Suprapubic skin (tissue), 4 donors: ENCODE measurements at places on chromosomes 1 and 21. TPM values are rescaled to one million over a fixed set of nuclear protein-coding genes. Genes with fewer than 3 reads are reported as not detected.

The SORT1 gene
- total RNA-seq: 36.8 TPM

The SPRR4 gene
- 116 TPM for total RNA-seq

The RCC1 gene
- total RNA-seq: 21.3 TPM

GRCh38 chr1:210434223-210434622 lies 105.5 kb downstream of the HHAT start:
- DNase-seq: no peak
- H3K27ac ChIP-seq: no peak overlapping the region
- H3K4me3 ChIP-seq: no peak overlapping the region
- H3K4me1 ChIP-seq: no peaks in the 10 kb centered on the region

DNA sequence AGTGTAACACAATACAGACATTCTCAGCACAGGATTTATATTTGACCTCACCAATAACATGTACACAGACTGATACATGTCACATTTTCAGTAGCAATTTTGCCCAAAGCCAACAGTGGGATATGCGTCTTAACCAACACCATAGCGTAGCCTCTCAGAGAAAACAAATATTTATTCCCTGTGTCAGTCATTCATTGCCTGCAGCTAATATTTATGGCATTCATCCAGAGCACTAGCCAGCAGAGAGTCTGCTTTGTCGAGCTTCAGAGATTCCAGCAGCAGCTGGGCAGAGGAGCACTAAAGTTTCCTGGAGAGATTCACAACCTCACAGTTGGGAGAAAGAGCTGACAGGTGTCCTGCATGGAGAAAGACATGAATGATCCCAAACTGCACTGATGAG lies 400.7 kb upstream of the DAB1 start:
- no peaks in the 10 kb centered on the region for H3K4me1 ChIP-seq
- no peak for DNase-seq
- no peaks in the 10 kb centered on the region for H3K27me3 ChIP-seq
- H3K36me3 ChIP-seq: no peaks in the 10 kb centered on the region

GRCh38 chr1:201404055-201404454 lies 4.9 kb upstream of the LAD1 start:
- H3K4me1 ChIP-seq: peaks cover 56% of the 10 kb centered on the region
- peaks cover 16% of the 10 kb centered on the region for H3K27me3 ChIP-seq
- H3K27ac ChIP-seq: no peak overlapping the region
- no peak overlapping the region for H3K4me3 ChIP-seq
- H3K36me3 ChIP-seq: no peaks in the 10 kb centered on the region

GRCh38 chr1:50423670-50424000 lies 392 bp upstream of the DMRTA2 start:
- H3K4me1 ChIP-seq: peaks cover 83% of the 10 kb centered on the region
- no peak for DNase-seq
- H3K4me3 ChIP-seq: peak overlapping the region; percentile 42
- H3K36me3 ChIP-seq: no peaks in the 10 kb centered on the region
- peaks cover 100% of the 10 kb centered on the region for H3K27me3 ChIP-seq
- no peak overlapping the region for H3K27ac ChIP-seq

DNA sequence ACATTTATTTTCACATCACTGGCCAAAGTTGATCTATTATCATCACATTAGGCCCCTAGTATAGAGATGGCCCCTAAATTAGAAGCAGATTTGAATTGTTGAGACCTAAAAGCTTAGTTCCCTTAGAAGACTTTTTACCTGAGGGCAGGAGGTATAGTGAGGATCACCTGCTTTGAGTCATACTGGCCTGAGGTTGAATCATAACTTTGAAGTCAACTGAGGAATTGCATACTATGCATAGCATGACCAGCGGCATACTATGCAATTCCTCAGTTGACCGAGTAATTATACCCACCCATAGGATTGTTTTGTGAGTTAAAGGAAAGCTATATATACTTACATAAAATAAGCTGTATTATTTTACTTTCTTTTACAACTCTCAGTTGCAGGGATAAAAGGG lies 50.3 kb upstream of the DPH5 start:
- no peak for DNase-seq
- no peaks in the 10 kb centered on the region for H3K4me1 ChIP-seq
- H3K27me3 ChIP-seq: no peaks in the 10 kb centered on the region
- no peaks in the 10 kb centered on the region for H3K36me3 ChIP-seq
- H3K27ac ChIP-seq: no peak overlapping the region

DNA sequence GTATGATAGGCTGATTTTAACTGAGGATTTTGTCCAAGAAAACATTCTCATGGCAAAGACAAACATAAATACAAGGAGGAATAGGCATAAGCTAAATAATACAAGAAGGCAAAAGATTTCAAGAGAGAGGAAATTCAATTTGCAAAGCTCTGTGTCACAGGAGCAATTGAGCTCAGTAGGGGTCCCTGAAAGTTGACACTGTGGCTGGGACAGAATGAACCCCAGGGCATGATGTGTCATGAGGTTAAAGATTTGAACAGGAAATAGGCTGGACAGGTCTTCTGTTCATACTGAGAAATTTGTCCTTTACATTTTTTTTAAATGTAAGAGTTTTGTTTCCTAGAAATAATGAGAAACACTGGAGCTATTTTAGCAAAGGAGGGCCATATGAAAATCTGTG lies 555.4 kb upstream of the NEGR1 start:
- H3K4me3 ChIP-seq: no peak overlapping the region
- no peaks in the 10 kb centered on the region for H3K27me3 ChIP-seq
- no peak overlapping the region for H3K27ac ChIP-seq

DNA sequence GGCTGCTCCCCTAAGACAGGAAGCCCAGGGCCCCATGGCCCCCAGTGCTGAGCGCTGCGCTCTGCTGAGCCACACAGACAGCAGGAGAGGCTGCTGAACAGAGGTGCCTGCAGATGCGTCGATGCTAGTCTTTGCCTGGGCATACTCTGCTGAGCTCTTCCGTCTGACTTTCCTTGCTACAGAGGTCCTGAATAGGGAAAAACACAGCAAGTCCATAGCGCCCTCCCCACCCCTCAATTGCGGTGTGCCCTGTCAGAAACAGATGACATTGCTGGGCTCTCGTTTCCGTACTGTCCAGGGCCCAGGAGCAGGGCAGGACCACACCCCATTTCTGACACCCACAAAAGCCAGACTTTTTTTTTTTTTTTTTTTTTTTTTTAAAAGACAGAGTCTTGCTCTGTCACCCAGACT lies 252.5 kb downstream of the SDCCAG8 start:
- peaks cover 6% of the 10 kb centered on the region for H3K36me3 ChIP-seq
- no peak for DNase-seq
- H3K4me1 ChIP-seq: no peaks in the 10 kb centered on the region
- H3K4me3 ChIP-seq: no peak overlapping the region

DNA sequence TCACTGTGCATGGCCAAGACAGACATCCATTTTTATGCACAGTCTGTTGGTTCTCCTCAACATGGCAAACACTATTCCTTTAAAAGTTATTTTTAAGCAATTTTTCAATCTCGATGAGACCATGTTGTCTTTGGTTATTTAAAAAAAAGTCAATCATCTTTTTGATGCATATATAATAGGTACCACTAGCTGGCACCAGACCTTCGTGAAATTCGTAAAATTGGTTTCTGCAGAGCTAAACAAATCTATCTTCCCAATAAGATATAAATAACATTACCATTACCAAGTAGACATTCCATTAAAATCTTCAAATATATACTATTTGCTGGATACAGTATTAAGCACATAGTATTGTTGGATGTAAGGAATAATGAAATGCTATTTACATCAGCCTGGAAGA lies 220.0 kb upstream of the GREM2 start:
- no peaks in the 10 kb centered on the region for H3K36me3 ChIP-seq
- no peak overlapping the region for H3K4me3 ChIP-seq
- H3K4me1 ChIP-seq: no peaks in the 10 kb centered on the region
- no peaks in the 10 kb centered on the region for H3K27me3 ChIP-seq
- DNase-seq: no peak

DNA sequence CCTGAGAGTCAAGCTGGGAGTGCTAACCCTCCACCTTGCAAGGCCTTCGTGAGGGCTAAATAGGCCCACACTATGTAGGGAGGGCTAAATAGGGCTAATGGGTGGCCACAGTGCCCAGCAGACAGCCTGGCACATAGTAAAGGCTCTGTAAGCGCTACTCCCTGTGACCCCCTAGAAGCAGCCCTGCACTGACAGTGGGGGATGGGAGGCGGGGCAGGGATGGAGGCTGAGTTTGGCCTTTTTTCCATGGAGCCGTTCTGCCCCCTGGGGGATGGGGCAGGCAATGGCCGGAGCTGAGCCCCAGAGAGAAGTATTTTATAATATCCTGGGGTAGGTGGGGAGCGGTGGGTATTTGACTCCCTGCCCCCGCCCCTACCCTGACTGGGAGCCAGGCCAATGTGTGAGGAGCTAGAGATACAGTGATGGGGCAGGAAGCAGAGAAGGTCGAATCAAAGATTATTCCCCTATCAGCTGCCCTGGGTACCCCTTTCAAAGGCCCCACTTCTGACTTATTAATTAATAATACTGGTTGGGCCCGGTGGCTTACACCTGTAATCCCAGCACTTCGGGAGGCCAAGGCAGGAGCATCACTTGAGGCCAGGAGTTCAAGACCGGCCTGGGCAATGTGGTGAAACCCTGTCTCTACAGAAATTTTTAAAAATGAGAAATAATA lies 42.3 kb downstream of the LACTBL1 start:
- peaks cover 7% of the 10 kb centered on the region for H3K27me3 ChIP-seq
- no peak overlapping the region for H3K4me3 ChIP-seq
- no peaks in the 10 kb centered on the region for H3K36me3 ChIP-seq

DNA sequence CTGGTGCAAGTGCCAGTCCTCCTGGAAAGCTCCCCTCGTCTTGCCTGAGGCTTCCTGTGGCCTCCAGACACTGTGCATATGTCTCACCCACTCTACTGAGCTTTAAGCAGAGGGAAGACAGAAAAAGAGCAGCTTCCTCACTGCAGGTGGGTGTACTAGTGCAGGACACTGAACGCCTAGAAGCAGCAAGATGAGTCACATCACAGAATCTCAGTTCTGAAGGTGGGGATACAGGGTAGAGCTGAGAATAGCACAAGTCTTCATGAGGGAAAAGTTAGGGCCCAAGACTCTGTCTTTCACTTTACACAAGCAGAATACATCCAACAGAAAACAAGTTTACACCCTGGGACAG lies 37.4 kb downstream of the PCAT6 start:
- peaks cover 17% of the 10 kb centered on the region for H3K4me1 ChIP-seq
- no peaks in the 10 kb centered on the region for H3K27me3 ChIP-seq
- H3K36me3 ChIP-seq: no peaks in the 10 kb centered on the region
- no peak for DNase-seq
- no peak overlapping the region for H3K27ac ChIP-seq
